ENCODE measurements at places on chromosomes 13 and 19. TPM values are rescaled to one million over a fixed set of nuclear protein-coding genes. Genes with fewer than 3 reads are reported as not detected.

Gene GARIN5A
- total RNA-seq, result 1.8 TPM

Gene ZNF541
- total RNA-seq, result not detected

Gene SYCN
- total RNA-seq, result not detected

Gene ZNF575
- 3.4 TPM for total RNA-seq

Gene SUGP2
- total RNA-seq, result 38.5 TPM

Gene ZNF256
- total RNA-seq, result 0.70 TPM

Gene THSD8
- 8.1 TPM for total RNA-seq

Gene GJB6
- not detected for total RNA-seq

Gene ZNF547
- total RNA-seq, result 3.4 TPM

Gene DDX49
- total RNA-seq, result 40.6 TPM

Gene CPAMD8
- total RNA-seq, result 0.46 TPM

Gene GPC6
- 5.8 TPM for total RNA-seq

Gene TMEM59L
- total RNA-seq, result 6.1 TPM

Gene CEACAM3
- not detected for total RNA-seq

Gene SMIM24
- 1.4 TPM for total RNA-seq

Gene PSG7
- not detected for total RNA-seq

Data from A549 treated with ZK216348 at 1 μM for 4 hours (cell line).